ENCODE measurements at places on chromosomes 16 and 17.

DNA sequence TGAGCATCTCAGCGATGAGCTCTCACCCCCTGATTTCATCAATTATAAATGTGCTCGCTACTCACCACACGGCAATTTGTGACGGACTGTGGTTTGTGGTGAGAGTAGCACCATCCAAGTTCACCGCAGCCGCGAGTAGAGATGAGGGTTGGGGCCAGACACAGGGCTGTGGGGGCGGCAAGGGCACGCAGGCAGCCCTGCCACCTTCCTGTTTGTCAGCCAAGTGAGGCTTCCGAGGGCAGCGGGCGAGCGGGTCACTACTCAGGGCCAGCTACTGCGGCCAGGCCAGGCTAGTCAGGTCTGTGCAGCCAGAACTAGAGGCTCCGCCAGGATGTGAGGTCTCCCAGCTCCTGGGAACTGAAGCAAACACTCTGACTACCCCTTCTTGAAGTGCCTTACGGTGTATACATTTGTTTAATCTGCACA is 39.6 kb upstream of the MEOX1 start:
- DNase-seq, result peak; percentile 90

DNA sequence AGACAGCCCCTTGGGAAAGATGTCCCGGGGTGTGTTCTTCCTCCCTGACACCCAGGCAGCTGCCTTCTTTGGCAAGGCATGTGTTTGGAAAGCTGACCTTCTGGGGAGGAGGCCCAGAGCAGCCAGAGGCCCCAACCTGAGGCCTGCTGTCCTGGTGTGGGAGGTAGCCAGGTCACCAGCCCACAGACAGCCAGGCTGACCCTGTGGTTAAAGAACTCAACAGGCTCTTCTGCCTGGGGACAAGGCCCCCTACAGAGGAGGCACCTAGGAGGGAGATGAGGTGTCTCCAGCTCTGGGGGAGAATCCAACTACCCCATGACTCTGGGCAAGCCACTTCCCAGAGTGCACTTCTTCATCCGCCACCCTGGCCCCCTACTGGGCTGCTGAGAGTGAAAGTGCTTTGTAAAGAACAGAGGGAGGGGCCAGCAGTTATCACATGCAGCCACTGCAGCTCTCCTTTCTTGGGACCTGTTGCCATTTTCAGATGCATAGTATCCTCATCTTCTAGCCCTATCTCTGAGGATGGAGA is 13.1 kb upstream of the SREBF1 start:
- DNase-seq, result no peak

DNA sequence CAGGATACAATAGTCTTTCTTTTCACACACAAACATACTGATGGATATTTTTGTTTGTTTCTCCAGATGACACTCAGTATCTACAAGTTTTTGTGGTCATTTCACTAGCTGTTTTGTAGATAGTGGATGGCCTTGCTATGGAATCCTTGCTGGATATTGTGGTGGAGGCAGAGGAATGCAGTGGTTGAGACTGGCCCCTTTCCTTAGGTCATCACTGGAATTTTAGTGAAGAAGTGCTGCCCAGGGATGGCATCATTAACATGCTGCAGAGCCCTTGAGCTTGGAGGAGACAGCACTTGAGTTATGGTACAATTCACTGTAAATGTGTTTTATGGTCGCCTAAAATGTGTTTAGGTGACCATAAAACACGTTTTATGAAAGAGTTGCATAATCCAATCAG is 455.9 kb upstream of the HSBP1 start:
- no peak for DNase-seq

DNA sequence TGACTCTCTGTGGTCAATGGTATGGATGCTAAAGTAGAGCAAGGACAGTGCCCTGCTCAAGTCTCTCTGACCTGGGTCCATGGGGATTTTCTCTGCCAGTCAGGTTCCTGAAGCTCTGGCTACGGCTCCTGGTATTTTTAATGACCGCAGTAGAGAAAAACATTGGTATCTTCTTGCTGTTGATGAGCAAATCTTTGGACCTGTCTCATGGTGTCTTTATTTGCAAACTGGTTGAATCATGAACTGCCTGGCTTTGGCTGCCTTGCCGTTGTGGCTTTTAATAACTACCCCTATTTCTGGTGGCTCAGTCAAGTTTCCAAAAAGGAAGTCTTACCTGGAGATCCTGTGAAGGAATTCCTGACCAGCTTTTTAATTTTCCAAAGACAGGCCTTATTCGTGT is 8.7 kb downstream of the FAM234A start:
- no peak for DNase-seq

DNA sequence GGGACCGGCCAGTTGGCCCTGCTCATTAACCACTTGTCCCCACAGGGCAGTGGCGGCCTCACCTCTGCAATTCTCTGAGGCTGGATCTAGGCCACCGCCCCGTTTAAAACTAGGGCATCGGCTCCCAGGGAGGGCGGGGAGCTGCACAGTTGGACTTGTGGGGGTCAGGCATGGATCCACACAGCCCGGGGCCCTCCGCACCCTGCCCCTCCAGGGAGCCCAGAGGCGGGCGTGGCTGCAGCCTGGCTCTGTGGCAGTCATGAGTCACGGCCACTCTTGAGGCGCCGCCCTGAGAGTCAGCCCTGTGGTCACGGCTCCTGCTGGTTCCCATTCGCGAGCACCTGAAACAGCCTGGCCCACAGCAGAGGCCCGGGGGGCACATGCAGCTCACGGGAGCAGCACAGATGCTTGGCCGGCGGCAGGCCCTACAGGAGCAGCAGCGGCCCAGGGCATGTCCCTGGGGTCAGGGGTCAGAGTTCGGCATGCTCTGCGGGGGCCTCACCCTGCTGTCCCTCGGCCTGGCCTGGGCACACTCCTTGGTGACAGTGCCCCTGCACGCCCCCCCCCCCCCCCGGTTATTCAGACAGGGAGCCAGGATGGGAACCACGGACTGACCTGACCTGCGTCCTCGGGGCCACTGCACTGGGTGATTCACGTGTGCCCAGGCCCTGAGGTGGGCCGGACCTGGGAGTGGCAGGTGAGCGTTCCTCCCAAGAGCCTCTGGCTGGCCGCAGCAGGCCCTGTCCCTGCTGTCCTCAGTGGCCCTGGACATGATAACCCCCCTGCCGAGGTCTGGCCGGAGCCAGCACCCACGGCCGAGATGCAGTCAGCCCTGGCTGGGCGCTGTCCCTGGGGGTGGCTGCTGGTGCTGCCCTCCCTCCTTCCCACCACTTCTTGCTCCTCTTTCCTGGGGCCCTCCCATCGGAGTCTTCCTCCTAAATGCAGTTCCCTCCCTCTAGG is 8.2 kb downstream of the CAPN15 start:
- DNase-seq, result peak; percentile 88

DNA sequence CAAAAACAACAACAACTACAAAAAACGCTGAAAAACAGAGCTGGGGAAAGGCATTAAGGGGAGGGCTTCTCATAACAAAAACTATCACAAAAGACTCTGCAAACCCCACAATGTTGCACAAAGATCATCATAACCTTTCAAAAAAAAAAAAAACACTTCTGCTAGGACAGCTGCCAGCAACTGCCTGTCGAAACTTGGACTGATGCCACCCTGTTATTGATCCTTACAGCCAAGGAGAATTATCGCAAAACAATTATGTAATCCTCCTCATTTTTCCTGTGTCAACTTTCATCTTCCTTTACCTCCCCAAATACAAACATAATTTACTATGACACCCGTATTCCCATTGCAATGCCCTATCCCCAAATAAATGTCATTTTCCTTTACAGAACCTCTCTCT is 9.3 kb downstream of the CCDC40 start:
- no peak for DNase-seq

DNA sequence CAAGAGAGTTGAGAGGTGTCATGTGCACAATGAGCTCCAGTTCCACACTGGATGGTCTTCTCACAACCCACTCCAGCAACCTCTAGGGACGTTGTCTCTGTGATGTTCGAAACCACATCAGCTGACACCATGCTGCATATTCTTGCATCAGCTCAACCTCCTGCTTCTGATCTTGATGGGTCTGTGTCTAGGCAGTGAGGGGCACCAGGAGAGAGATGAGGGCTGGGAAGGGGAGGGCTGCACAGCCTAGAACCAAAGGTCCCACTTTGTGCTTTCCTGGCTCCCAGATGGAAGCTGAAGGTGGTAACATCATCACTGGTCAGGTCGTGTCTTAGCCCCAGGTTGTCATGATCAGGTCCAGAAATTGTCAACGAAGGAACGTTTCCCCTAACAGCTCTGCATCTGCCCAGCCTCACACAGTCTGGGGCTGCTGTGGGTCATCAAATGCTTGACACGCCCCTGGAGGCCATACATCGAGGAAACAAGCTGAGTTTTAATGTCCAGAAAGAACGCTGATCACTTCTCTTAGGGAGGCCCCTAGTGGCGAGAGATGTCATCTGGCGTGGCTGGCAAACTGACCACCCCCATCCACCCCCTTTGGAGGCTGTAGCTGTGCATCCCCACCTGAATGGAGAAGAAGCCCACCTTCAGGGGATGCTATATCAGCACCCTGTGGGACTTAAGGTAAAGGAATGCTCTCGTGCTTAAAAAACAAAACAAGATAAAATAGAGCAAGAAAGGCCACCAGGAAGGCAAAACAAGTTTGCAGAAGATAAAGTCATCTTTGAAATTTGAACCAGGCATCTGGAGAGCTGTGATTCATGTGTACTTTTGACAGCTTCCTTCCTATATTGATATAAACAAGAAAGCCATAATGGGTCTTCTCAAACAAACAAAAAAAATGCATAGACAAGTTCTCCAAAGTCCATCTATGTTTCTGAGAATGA is 58.3 kb downstream of the WIPI1 start:
- peak; percentile 93 for DNase-seq

GRCh38 chr17:42288803-42289610 is 709 bp downstream of the STAT5A start:
- DNase-seq, result no peak

- DNase-seq, result no peak
Measured at GRCh38 chr17:725084-725483, 7.3 kb upstream of the TLCD3A start.

GRCh38 chr16:23835390-23836077 is at the start of gene PRKCB:
PRKCB (plus strand) TSS chr16:23835983.
- DNase-seq, result peak; percentile 48

GRCh38 chr16:4753227-4753626 is 13.7 kb downstream of the ZNF500 start:
- no peak for DNase-seq

- DNase-seq, result no peak
Measured at GRCh38 chr17:8162997-8163977, 539 bp upstream of the VAMP2 start.

DNA sequence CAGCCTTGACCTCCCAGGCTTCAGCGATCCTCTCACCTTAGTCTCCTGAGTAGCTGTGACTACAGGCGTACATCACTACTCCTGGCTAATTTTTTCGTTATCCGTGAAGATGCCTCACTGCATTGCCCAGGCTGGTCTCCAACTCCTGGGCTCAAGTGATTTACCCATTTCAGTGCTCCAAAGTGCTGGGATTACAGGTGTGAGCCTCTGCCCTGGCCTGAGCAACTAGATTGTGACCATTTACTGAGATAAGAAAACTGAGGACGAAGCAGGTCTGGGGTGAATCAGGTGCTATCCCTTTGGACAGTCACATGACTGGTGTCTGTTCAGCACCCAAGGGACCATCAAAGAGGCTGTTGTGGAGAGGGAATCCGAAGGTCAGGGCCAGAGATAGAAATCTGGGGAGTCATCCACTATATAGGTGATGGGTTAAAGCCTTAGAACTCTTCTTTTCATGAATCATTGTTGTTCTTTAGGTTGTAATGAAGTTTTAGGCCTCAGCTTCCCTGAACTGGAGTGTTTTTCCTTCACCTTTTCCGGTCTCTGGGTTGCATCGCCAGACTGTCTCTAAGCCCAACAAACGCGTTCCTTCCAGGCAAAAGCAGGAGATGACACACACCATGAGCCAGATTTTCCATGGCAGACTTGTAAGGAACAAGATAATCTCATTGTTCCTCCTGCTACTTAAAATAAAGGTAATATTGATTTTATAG is 62.5 kb downstream of the FTO start:
- DNase-seq, result no peak

- no peak for DNase-seq
Measured at GRCh38 chr17:69801368-69801767, 273.7 kb upstream of the KCNJ16 start.

DNA sequence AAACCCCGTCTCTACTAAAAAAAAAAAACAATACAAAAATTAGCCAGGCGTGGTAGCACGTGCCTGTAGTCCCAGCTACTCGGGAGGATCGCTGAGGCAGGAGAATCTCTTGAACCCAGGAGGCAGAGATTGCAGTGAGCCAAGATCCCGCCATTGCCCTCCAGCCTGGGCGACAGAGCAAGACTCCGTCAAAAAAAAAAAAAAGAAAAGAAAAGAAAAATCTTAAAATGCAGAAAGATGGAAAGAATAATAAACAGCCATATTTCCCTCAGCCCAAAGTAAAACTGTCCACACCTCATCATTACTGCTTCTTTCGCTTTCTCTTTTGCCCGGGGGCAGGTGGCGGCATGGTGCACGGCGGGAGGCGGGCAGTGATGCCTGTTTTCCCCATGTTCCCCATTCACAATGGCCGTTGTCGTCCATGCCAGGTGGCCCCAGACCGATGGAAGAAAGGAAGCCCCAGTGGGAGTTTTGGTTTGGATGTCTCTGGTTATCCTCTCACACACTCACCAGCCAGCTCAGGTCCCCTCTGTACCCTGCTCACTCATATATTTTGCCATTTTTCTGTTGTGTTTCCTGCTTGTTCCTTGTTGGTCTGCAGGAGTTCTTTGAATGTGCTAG is 37.0 kb upstream of the PEMT start:
- DNase-seq, result no peak

- peak; percentile 2 for DNase-seq
Measured at GRCh38 chr17:52145476-52145875, 13.0 kb downstream of the CA10 start.

DNA sequence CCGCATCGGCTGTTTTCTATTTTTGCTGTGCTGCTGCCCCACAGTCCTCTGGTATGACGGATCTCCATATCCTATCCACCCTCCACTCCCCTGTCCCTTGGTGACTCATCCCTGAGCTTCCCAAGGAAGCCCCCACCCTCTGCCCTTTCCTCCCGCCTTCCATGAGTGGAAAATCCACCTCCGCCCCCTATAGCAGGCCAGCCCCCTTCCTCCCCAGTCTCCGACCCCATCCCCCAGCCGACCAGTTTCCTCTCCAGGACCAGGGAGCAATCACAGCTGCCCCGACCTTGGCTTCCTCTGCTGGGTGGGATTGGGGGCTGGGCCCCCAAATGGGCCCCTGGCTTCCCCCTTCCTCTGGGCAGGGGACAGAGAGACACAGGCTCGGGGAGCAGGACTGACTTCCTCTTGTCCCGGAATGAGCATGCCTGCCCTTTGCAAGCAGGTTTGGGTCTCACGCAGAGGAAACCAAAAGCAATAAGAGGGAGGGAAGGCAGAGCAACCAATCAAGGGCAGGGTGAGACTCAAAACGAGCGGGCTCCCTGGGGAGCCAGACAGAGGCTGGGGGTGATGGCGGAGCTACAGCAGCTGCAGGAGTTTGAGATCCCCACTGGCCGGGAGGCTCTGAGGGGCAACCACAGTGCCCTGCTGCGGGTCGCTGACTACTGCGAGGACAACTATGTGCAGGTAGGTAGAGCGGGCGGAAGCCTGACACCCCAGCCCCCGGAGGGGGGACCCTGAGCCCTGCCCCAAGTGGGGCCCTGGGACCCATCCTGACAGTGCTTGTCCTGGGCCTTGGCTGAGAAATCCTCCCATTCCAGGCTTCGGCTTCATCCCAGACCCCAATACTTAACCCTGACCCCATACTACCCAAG is at the start of the genes ABI3 and GNGT2:
TSS of gene ABI3 (plus strand) at position 550 of the 872 bp plus-strand sequence. CDS start at position 568, 18 bp downstream.
TSS of gene GNGT2 (minus strand) at position 417 of the 872 bp plus-strand sequence. CDS start 3,152 bp downstream, outside the sequence.
- no peak for DNase-seq

All from SW480 (cell line).